SJCRH30 (cell line): ENCODE measurements at places on chromosomes 6 and 20.
A peak's percentile ranks its signal among the peaks of the same experiment; 100 is the strongest.

DNA sequence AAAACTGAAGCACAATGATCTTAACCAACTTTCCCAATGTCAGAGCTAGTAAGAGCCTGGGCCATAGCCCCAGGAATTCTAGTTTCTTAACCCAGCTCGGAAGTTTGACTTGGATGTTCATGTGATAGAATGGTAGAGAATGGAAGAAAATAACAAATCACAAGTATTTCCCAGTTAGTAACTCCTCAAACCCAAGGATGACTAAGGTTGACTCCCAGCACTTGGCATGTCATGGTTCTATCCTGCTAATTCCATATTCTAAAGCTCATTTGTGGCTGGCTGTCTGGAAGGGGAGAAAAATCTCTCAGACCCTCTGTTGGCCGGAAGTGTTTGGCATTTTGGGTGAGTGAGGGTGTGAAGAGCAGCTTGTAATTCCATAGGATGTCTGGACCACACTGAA, 248.7 kb downstream of the RFPL4B start:
- DNase-seq = no peak

- DNase-seq = no peak
Measured at GRCh38 chr20:16710781-16711180, 19.0 kb upstream of the SNRPB2 start.

GRCh38 chr6:156849806-156850205, 72.6 kb downstream of the ARID1B start:
- no peak for DNase-seq

DNA sequence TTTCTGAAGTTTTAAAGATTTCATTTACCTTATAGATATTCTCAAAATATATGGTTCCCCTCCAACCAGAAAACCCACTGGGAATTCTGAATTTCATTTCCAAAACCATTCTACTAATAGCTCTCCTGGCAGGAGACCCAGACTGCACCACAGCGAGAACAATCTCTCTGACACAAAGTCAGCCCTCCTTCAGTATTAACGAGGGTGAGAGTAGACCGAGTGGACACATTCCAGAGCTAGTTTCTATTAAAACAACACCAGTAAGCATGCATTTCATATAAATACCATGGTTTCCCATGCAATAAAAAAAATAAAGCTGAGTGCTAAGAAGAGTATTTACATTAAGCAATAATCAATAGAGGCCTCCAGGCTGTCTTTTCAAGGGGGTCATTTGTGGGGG, 899.6 kb upstream of the SLC35B3 start:
- DNase-seq = no peak

- no peak for DNase-seq
Measured at GRCh38 chr6:118318648-118319047, 229.4 kb upstream of the PLN start.

GRCh38 chr6:160127270-160128124, 5.9 kb downstream of the SLC22A1 start:
- DNase-seq = no peak

GRCh38 chr6:54810147-54810546, 36.4 kb upstream of the FAM83B start:
- no peak for DNase-seq

GRCh38 chr20:51318058-51318949, 224.2 kb downstream of the NFATC2 start:
- peak; percentile 77 for DNase-seq

- no peak for DNase-seq
Measured at GRCh38 chr6:157436219-157436943, 55.4 kb downstream of the ZDHHC14 start.

DNA sequence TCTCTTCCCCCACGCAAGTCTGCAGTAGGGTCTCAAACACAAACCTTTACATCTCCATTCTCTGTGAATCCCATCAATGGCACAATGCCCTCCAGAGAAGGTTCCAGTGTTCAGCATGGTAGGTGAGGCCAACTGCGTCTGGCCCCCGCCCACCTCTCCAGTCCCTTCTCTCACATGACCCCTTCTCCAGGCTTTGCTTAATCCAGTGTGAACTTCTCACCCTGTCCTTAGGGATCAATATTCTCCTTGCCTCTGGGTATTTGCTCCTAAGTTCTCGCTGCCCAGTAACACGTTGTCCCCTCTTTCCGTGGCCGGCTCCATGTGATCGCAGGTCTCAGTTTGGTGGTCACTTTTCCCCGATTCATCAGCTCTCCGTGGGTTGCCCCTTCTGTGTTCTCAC, 225.1 kb upstream of the PMEPA1 start:
- DNase-seq = no peak

- no peak for DNase-seq
Measured at GRCh38 chr6:140599916-140600315, 1225.5 kb upstream of the CITED2 start.

- DNase-seq = peak; percentile 74
Measured at GRCh38 chr6:21808551-21809242, 215.1 kb downstream of the SOX4 start.

DNA sequence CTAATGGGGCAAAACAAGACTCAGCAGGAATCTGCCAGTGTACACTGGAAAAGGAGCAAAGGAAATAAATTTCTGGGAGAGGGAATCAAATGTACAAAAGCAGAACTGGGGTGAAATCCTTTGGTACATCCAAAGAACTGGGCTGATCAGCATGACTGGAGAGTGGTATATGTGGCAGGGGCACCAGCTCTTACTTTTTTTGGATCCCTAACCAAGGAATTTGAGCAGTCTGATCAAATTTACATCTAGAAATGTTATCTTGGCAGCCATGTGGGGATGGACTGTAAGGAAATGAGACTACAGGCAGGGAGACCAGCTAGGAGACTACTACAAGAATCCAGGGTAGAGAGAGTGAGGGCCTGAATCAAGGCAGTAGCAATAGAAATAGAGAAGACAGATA, 1.2 kb upstream of the ZSCAN31 start:
- DNase-seq = no peak

DNA sequence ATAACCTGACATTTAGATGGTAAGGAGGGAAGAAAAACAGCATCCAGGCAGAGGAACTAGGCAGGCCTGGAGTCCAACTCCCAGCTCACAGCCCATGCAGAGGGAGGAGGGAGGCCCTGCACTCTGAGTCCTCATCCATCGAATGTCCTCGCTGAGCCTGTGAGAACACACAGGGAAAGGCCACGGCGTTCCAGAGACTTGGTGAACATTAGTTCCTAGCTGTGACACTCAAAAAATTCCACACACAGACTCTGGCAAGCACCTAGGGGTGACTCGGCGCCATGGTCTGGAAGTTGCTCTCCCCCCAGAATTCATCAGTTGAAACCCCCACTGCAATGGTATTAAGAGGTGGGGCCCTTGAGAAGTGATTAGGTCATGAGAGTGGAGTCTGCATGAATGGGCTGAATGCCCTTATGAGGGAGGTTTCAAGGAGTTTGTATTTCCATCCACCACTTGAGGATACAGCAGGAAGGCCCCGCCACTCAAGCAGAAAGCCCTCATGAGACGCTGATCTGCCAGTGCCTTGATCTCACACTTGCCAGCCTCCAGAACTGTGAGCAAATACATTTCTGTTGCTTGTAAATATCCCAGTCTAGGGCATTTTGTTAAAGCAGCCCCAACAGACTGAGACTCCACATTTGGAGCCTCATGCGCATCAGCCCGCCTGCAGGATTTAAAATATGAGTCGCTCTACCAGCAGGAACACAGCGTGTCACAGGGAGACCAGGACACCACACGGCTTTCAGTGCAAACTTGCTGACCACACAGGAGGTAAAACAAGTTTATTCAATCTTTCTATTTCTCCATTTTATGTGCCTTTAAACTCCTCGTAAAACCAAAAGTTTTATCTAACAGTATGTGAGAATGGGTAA, 73.9 kb downstream of the WDR27 start:
- DNase-seq = no peak

GRCh38 chr20:47956268-47956995, 171.2 kb upstream of the SULF2 start:
- peak; percentile 96 for DNase-seq

GRCh38 chr6:126826166-126826714, 292.2 kb upstream of the RSPO3 start:
- no peak for DNase-seq

DNA sequence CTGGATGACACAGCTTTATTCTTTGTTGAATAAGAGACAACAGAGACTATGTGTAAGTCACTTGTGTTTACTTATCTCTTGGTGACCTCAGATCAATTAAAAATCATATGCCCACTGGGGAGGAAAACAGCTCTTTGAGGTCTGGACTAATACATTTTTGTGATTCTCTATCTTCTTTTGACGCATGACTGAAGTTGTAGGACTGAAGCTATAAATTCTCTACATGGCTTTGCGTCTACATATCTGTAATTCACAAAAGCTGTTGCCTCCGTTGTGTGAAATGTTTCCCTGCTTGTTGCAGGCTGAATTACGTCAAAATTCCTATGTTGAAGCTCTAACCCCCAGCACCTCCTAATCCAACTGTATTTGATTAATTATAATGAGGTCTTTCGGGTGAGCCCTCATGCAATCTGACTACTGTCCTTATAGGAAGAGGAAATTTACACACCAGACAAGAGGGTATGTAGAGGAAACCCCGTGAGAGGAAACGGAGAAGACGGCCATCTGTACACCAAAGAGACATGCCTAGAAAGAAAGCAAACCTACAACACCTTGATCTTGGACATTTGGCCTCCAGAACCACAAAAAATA, 481.6 kb downstream of the PRKN start:
- DNase-seq = no peak

DNA sequence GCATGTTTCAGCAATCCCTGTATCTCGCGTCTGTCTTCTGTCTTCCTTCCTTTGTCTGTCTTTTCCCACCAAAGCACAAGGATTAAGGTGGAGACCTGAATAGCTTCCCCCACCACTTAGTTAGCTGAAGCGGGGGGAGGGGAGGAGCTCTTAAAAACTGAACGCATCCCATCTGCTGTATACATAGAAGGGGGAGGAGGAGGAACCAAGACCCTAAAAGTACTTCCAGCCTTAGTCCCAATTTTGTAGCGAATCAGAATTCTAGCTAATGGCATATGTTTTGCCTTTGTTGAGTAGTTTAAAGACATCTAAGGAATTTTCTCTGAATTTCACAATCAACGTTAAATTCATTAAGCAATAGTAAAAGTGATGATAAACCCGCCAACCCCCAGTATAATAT, 47.9 kb downstream of the GNAS start:
- no peak for DNase-seq

GRCh38 chr6:51365566-51365965, 546.9 kb downstream of the TFAP2B start:
- no peak for DNase-seq

DNA sequence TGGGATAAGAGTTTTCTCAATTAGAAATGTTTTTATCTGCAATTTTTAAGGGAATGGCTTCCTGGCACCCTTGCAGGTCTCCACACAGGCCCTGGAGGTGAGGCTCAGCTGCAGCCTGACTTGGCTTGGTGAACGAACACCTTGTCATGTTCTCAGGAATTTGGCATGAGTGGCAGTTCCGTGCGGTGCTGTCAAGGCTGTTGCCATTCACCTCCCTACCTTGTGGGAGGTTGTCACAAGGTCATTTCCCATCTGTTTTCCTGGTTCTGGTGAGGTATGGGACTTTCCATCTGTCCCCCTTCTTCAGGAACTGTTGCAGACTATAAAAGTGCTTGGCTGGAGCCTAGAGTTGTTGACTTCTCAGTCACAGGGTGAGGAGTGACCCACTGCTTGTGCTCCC, 82.9 kb downstream of the ELOVL4 start:
- no peak for DNase-seq

GRCh38 chr6:128238225-128238624, 282.2 kb downstream of the PTPRK start:
- DNase-seq = peak; percentile 7

- DNase-seq = no peak
Measured at GRCh38 chr20:13037727-13038126, 29.0 kb downstream of the SPTLC3 start.

- no peak for DNase-seq
Measured at GRCh38 chr6:123897965-123898364, 94.3 kb downstream of the NKAIN2 start.

GRCh38 chr20:35363190-35363589, 48.6 kb downstream of the UQCC1 start:
- no peak for DNase-seq

DNA sequence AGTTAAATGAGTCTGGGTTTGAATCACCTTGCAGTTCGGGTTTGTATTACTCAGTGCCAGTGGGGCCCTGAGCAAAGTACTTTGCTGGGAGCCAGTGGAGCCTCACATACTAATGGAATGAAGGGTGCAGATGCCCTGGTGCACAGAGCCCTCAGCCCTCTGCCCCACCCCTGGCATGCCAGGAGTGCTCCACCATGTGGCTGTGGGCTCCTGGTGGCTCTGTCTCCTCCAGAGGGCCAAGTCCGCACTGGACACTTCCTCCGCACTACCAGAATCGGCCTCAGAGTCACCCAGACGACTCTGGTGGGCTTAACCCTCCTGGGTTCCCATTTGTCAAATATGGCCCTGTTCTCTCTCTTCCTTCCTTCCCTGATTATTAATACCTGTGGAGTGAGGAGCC, 94.0 kb downstream of the STK35 start:
- no peak for DNase-seq

GRCh38 chr20:40781327-40782042, 92.4 kb upstream of the MAFB start:
- DNase-seq = no peak

- no peak for DNase-seq
Measured at GRCh38 chr20:14543040-14543439, 205.6 kb upstream of the FLRT3 start.

- peak; percentile 51 for DNase-seq
Measured at GRCh38 chr6:41546866-41547798, 951 bp downstream of the FOXP4 start.

- no peak for DNase-seq
Measured at GRCh38 chr20:925516-925915, 9.4 kb upstream of the ANGPT4 start.

DNA sequence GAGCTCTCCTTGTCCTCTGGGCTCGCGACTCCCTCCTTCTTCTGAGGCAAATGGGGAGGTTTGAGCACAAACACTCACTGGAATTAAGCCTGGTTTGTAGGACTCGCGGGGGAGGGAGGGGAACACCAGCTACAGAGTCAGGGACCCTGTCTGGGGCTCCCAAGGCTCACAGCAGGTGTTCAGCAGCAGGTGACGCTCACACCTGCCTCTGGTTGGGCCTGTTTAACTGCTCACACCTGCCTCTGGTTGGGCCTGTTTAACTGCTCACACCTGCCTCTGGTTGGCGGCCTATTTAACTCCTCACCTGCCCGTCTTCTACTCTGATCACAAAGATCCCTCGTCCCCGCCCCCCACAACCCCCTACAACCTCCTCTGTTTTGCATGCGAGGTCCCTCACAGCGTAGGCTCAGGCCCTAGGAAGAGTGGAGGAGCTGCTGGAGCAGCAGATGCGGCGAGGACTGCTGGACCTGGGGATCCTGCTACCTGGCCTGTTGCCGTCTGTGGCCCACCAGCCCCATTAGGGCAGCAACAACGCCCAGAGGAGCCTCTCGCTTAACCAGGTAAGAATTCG, 181.9 kb downstream of the ERMARD start:
- DNase-seq = no peak

DNA sequence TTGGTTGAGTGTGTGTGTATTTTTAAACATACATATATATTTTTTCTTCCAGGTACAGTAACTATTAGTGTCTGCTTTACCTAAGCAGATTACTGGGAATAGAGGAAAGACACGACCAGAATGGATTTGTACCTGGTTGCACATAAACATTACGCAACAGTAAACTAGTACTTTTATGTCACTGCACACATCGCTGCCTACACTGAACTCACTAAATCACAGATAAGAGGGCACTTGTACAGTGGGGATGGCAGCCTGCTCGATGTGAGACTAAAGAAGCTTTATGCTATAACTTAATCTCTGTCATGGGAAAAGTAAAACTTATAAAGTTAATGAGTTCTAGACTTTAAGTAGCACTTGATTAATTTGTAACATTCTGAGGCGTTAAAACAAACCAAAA, 89.5 kb upstream of the SIM1 start:
- no peak for DNase-seq
